IPS DF 6.9 (cell line): ENCODE measurements at places on chromosomes 16 and 17.

DNA sequence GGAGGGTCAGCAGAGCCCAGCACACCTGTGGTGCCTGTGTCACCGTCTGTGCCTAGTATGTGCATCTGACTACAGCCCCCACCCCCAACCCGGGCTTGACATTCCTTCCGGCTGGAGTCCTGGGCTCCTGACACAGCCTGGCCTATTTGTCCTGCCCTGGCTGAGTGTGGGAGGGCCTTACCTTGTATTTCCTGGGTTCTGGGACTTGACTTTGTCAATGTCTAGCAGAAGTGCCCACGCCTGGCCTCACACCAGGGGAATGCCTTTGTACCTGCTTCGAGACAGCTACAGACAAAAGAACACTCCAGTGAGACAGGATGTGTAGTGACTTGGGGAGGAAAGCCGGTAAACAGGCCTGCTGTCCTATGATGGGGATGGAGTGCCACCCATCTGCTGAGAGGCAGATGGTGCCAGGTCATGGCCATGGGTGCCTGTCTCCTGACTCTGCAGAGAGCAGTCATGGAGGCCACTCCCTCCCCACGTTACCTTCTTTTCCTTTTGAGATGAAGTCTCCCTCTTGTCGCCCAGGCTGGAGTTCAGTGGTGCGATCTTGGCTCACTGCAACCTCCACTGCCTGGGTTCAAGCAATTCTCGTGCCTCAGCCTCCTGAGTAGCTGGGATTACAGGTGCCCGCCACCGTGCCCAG is 42.8 kb downstream of the TNFRSF13B start:
- no peak for DNase-seq

- DNase-seq = no peak
Measured at GRCh38 chr16:24037335-24037734, 201.6 kb downstream of the PRKCB start.

DNA sequence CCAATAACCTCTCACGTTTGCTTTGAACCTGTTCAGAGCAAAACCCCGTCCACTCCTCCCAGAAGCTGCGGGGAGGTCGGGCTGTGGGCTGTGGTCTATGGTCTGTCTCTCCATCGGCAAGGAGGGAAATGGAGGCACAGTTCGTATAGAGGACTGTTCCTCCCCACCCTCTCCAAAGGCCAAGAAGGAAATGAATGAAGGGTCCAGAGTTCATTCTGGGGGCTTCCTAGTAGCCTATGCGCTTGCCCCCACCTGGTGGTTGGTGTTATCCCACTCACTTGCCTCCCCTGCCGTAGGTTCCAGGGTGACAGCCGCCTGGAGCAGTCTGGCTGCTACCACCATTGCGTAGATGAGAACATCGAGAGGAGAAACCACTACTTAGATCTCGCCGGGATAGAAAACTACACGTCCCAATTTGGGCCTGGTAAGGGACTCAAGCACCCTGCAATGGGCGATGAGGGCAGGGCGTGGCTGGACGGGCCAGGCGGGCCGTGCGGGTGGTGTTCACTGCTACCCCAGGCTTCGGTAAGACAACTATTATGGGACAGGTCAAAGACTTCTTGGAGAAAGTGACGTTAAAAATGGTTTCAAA is 49.0 kb downstream of the SNX20 start:
- no peak for DNase-seq

- DNase-seq = no peak
Measured at GRCh38 chr16:87844809-87845208, 24.5 kb downstream of the SLC7A5 start.

- DNase-seq = no peak
Measured at GRCh38 chr16:66874079-66874775, 6.1 kb upstream of the PDP2 start.

- DNase-seq = no peak
Measured at GRCh38 chr17:61309362-61310256, 90.0 kb upstream of the TBX2 start.

- DNase-seq = no peak
Measured at GRCh38 chr17:8742274-8742673, 2.4 kb downstream of the CCDC42 start.

DNA sequence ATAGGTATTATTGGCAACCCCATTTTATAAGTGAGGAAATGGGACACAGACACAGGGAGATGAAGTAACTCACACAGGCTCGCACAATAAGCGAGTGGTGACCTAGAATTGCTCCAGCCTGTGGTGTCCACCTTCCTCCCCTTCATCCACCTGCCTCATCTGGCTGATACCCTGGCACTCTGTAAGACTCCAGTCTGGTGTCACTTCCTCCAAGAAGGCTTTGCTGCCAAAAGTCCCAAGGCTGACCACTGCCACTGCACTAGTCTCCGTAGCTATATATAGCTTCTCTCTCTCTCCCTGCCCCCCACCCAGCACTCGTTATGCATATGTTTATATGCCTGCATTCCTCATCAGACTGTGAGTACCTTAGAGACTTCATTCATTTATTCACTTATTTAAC is 66.1 kb upstream of the SREBF1 start:
- DNase-seq = no peak

GRCh38 chr16:89507214-89507833 is 879 bp upstream of the SPG7 start:
- no peak for DNase-seq
